ENCODE measurements at places on chromosomes 7 and 10.
A peak's percentile ranks its signal among the peaks of the same experiment; 100 is the strongest.

DNA sequence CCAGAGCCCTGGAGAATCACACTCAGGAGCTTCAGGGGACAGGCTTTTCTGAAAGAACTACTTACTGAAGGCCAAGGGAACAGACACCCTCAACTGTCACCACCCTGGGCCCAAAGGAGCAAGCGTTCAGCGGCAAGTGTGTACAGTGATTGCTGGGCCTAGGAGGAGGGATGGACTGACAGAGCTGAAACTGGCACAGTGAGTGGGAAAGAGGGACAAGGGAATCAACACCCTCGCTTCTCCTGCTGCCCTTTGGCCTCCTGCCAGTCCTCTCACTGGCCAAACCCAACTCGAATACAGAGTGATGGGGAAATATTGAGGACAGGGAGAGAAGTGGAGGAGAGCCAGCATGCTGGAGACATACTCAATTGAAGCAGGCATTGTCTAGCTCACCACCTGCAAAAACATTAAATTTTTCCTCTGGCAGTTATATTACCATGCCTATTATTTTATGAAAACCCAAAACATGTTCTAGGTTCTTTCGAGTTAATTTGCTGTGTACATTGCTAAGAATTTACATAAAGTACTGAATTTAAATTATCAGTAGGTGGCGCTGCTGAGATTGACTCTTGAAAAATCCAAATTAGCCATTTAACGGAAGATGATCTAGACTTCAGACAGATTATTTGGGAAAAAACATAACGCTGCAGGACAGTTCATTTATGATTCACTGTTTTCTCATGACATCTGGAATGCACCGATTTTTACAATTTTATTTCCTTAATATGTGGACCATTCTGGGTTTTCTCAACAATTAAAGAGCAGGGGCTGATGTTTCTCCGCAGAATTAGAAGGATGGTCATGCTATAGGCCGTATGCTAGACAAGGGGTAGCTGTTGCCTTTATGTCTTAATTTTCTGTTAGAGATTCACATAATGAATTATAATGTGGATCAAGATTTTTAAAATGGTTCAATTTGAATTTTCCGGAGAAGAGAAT, 14.7 kb upstream of the TMEM236 start:
- no peak for DNase-seq

DNA sequence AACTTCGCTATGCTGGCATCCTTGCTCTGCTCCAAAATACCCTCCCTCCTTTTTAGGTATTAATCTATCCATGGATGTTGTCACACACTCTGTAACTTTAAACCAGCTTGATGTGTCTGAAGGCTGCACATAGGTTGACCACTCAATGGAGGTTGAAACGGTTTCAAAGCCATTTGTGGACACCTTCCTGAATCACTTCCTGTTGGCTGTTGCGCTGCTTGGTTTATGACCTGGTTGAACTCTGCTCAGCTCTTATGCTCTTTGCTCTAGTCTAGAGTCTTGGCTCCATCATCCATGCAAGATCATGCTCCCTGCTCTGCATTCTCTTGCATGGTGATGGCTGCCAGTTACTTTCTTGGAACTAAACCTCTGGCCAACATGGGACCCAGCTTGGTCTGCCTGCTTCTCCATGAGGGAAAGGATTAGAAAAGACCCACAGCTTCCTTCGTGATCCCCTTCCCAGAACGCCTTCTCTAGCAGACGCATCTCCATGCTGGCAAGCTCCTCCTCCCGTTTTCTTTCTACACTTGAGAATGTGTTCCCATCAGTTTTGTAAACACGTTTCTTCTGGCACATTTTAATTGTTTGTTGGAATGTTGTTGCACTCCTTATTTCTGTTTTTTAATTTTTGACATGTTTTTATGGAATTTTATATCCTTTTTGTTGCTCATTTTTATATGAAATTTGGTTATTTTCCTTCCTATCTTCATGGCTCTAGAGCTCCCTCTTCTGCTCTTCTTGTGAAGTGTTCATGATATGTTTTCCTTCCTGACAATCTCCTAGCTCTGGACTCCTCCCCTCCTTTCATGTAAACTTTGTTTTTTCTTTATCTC, 149.8 kb downstream of the XPNPEP1 start:
- no peak for DNase-seq

DNA sequence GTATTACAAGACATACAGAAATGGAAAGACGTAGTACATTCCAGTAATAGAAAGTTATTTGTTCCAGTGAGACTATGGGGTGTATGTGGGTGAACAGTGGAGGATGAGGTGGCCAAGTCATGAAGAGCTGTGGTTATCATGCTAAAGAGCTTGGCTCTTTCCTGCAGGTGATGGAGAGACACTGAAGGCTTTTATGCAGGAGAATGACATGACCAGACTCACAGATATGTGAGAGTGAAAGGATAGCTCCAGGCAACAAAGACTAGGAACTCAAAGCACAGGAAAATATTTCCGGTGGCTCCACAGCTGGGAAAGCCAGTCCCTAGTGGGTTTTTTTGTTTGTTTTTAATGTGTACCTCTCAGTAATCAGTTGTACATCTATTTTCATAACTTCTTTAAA, 133.5 kb downstream of the TSPAN12 start:
- DNase-seq = no peak

DNA sequence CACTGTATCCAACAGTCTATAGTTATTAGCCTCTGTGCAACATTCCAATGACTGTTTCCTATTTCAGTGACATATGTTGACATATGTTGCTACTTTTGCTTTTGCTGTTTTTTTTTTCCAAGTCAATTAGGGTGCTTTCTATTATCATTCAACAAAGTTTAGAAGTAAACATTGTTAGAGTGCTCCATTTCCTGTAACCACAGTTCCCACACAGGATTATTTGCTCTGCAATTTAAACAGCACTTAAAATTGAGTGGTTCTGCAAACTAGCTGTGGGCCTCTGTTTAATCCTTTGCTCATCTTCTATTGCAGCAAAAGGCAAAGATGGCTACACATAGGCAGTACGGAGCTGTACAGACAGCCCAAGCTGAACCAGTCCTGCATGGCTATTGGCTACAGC, 46.5 kb upstream of the PTN start:
- no peak for DNase-seq

DNA sequence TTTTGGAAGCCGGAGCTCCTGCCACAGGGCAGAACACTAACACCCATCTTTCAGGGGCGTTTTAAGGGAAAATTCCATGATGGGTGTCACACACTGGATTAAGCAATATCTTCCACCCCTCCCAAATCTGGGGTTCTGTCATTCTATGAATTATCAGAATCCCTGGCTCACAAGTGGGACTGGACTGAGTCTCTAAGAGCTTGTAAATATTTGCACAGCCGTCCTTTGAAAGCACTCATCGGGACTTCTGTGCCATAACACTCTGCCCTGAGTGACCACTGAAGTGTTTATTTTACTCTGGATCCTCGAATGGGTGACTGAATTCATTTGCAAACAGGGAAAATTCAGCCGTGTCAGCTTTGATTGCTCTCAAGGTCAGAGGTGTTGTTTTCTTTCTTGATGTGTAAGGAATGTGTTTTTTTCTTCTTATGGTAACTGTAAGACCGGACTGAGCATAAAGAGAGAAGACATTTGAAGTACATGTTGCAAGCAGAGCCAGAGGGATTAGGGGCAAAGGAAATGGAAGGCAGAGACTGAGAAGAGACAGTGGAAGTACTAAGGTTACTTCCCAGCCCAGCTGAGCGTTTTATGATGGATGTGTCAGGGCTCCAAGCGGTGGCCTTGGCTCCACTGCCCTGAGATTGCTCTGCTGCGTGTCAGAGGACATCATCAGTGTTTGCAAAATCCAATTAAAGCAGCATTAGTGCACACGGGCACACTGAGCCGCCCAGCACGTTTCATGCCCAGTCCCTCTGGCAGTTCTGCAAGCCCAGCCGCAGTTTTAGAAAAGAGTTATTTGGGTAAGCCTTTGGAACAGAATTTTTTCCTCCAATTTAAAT, 17.7 kb upstream of the GTPBP4 start:
- DNase-seq = no peak

DNA sequence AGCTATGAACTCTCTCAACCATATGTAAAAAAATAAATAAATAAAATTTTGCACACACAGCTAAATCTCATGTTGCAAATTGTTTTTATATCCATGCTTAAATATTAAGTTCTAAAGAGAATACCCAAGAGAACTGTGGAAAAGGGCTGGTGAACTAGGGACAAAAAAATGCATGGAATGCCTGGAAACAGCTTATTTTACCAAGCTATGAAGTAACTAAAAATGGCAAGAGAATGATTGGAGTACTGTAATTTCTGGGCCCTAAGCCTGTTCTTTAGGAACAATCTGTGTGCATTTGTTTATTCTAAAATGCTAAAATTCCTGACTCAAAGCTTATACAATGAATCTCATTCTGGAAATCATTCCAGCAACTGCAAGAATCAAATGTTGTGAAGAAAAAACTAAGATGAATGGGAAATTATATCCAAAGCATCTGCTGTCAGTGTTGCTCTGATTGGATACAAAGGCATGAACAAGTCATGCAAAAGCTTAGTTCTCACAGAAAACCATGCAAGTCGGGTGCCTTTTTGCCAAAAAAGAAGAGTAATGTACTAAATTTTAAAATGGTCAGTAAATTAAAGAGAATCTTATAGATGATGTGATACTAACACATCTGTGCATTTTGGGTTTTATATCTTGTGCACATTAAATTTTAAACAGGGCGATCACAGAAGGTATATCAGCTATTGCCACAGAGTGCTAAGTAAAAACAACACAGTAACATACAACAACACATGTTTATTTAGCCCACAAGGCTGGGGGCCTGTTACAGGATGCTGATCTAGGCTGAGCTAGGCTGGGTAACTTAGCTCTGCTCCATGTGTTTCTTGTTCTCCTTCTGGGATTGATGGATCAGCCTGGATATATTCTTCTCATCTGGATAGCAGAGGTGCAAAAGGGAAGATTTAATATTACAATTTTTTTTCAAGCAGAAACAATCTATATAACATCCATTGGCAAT, 453.5 kb upstream of the SEMA3A start:
- no peak for DNase-seq

- DNase-seq = no peak
Measured at GRCh38 chr7:27636326-27637006, 26.2 kb downstream of the HIBADH start.

DNA sequence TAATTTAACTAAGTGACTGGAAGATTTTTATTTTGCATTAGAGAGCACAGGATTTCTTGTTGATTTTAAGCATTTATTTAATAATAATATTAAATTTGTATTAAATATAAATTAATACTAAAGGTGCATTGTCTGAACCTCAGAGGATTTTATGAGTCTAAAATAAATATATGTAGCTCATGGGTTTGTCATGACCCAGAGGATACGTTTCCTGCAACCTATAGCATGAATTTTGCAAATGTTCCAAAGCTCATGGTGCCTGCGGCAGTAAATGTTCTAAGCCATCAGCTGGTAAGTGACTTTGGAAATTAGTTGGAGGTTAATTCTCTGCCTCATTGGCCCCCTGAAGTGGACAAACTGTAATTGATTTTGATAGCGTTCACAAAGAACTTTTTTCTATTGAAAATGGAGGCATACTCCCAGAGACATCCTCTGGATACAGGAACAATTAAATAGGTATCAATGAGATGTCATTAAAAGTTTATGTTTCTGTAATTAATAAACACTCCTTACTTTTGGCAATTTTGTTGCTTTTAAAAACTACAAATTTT, 397.4 kb downstream of the ANKRD7 start:
- no peak for DNase-seq

DNA sequence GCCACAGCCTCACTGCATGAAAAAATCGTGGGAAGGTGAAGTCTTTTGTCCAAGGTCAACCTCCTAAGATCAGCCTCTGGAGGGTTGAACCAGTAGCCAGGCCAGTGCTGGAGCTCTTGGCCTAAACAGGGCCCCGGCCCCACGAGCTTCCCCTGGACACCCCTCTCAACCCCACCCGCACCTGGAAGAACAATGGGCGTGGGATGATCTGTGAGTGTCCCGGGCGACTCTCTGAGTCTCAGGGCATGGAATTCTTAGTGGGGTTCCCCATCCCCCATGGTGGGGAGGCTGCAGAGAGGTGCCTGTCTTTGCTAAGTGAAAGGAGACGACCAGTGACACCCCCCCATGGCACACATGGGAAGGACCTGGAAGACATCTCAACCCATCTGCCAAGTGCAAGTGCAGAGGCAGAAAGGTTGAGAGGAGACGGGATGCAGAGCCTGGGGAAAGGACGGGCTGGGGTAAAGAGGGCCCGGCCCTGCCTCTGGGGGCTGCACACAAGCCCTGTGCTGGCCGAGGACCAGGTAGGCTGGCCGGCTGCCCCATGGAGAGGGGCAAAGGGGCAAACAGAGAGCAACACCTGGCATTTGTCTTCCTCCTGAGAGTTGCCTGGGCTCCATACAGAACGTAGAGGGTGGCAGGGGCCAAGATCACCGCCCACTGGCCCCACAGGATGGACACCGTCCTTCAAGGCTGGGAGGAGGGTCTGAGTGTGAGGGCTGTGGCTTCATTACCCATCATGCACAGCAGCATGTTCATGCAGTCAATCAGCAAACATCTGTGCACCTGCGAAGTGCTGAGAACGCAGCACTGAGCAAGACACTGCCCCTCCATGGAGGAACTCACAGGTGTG, 163.0 kb upstream of the PPP2R2D start:
- no peak for DNase-seq

DNA sequence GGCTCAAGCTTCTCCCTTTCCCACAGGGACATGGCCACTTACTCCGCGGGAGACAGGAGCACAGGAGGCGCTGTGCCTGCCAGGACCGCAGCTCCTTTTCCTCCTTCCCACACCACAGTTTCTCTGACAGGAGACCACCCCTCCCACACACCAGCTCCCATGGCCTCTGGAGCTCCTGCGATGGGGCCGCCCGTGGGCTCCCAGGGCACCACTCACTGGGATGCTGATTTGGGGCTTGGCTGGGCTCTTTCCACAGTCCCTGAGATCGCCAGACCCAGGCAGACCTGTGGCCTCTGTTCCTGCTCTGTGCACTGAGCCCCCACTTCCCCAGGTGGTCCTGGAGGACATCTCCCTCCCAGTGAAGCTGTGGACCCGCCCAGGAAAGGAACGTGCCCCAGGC, 226.9 kb upstream of the SHH start:
- no peak for DNase-seq

- DNase-seq = peak; percentile 34
Measured at GRCh38 chr10:101889256-101890210, 45.9 kb upstream of the KCNIP2 start.

DNA sequence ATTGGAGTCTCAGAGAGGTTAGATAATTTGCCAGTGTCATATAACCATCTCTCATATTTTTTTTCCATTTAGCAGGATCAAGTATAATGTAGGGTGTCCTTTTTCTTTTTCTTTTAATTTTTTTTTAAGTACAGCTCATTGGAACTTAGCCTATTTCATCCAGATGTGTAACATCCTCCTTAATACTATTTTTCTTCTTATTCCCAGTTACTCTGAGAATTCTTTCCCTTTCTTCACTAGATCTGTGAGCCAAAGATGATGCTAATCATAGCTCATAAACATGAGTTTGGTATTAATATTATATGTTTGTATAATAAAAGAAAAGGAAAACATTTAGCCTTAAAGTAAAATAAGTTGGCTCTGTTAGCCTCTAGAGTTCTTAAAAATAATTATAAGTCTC, 32.8 kb downstream of the PPP1R9A start:
- DNase-seq = no peak
